ENCODE measurements at places on chromosomes 2 and 18.

- peak; percentile 30 for DNase-seq
Observed at GRCh38 chr2:151350579-151351195, 6.7 kb upstream of the TNFAIP6 start.

- no peak for DNase-seq
Observed at GRCh38 chr18:7879717-7880116, 312.6 kb downstream of the PTPRM start.

GRCh38 chr2:231883468-231883881 is 42.7 kb downstream of the NPPC start:
- no peak for DNase-seq

DNA sequence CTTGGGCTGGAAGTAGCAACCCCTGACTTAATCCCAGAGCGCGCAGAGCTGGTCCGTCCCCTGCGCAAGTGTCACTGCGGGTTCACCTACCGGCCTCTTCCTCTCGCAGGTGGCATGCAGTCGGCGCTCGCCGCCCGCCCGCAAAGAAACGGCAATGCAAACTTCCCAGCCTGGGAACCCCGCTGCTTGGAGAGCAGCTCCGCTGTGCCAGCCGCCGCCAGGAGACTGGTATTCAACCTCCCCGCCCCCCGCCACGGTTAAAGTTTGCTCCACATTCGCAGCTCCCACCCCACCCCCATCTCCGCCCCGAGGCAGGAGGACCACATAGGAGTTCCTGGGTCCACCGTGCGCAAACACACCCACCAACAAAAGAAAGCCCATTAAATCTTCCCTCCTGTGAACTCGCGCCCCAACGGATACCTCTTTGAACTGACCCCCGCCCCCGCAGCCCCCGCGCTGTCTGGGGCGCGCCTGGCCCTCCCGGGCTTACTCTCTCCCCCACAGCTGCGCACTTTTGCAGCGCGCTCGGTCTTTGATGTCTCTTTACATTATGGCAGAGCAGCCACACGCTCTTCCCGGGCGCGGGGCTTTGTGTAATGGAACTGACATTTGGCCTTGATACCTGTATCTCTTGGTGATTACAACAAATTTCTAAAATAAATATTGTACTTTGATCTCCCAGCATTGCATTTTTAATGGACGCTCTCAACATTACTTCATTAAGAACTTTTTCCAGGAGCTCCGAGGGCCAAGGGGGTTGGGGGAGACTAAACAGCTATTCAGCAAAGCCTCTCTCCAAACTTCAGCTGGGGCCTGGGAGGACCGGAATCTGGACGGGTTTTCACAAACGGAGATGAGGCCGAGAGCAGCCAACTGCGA is 3.1 kb upstream of the SP5 start:
- no peak for DNase-seq

GRCh38 chr2:28325173-28325566 is 67.5 kb upstream of the FOSL2 start:
- no peak for DNase-seq

DNA sequence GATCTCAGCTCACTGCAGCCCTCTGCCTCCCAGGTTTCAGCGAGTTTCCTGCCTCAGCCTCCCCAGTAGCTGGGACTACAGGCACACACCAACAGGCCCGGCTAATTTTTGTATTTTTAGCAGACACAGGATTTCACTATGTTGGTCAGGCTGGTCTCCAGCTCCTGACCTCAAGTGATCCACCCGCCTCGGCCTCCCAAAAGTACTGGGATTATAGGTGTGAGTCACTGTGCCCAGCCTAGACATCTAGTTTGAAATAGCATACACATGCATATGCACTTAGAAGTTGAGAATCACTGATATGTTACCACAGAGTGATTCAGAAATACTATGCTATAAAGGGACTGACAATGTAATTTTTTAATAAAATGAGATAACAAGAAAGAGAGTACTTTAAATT is 69.8 kb upstream of the CDKL4 start:
- no peak for DNase-seq

GRCh38 chr2:146587291-146587713 is 1257.5 kb upstream of the ACVR2A start:
- no peak for DNase-seq

GRCh38 chr2:215532844-215533243 is 97.0 kb upstream of the FN1 start:
- no peak for DNase-seq

DNA sequence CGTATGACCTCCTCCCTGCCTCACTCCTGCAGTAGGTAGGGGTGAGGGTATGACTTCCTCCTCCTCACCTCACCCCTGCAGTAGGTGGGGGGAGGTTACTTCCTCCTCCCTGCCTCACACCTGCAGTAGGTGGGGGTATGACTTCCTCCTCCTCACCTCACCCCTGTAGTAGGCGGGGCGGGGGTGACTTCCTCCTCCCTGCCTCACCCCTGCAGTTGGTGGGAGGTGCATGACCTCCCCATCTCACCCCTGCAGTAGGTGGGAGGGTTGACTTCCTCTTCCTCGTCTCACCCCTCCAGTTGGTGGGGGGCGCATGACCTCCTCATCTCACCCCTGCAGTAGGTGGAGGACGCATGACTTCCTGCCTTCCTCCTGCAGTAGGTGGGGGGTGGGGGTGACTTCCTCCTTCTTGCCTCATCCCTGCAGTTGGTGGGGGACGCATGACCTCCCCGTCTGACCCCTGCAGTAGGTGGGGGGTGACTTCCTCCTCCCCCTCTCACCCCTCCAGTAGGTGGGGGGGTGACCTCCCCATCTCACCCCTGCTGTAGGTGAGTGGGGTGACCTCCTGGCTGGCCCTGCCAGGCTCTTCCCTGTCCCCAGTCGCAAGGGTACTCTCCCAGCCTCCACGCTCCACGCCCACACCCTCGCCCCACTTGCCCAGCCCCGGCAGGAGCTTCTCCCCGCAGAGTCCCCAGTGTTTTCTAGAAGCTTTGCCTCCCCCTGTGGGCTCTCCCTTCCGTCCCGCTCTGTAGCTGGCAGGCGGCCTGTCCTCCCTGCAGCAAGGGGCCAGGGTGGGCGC is 39.3 kb downstream of the TSHZ1 start:
- no peak for DNase-seq

GRCh38 chr2:85961053-85961452 is 72.3 kb upstream of the ST3GAL5 start:
- no peak for DNase-seq

GRCh38 chr18:76490033-76490432 is 5.0 kb downstream of the ZNF516 start:
- DNase-seq: no peak

DNA sequence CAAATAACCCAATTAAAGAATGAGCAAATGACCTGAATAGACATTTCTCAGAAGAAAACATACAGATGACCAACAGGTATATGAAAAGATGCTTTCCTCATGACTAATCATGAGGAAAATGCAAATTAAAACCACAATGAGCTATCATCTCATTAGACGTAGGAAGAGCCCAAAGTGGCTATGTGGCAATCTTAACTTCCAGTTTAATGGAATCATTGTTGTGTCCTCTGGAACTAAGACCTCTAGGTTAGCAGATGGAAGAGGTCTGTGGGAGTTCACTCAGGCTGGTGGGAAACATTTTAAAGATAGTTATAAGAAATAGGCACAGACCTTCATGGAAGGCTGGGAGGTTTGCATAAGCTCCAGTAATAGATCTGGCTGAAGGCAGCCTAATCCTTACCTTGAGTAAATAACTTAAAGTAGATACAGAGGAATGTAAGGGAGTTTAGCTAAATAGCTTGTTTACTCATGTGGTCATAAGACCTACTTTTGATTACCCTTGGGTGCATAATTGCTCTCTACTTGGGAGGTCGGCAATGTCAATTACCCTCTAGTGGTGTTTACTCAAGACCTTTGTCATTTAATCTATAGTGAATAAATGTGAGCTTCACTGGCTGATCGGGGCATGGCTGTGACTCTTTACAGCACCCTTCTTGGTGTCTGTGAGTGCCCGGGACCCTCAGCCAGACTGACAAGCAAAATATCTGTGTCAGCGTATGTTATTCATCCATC is 119.0 kb downstream of the GULP1 start:
- no peak for DNase-seq

DNA sequence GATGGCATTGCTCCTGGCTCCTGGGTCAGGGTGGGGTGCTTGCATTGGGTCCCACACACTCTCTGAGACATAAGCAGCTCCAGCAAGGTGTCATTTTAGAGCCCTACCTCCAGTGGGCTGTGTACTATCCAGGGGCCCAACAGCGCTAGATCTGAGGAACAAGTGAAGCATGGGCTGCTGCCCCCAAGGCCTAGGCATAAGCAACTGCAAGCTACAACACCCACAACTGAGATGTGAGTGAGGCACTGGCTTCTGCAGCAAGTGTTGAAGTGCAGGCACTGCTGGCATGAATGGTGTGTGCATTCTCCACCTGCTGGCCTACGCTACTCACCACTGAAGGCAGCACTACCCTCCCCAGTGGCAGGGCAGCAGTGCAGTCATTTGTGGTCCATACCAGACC is 81.0 kb upstream of the STK39 start:
- no peak for DNase-seq

DNA sequence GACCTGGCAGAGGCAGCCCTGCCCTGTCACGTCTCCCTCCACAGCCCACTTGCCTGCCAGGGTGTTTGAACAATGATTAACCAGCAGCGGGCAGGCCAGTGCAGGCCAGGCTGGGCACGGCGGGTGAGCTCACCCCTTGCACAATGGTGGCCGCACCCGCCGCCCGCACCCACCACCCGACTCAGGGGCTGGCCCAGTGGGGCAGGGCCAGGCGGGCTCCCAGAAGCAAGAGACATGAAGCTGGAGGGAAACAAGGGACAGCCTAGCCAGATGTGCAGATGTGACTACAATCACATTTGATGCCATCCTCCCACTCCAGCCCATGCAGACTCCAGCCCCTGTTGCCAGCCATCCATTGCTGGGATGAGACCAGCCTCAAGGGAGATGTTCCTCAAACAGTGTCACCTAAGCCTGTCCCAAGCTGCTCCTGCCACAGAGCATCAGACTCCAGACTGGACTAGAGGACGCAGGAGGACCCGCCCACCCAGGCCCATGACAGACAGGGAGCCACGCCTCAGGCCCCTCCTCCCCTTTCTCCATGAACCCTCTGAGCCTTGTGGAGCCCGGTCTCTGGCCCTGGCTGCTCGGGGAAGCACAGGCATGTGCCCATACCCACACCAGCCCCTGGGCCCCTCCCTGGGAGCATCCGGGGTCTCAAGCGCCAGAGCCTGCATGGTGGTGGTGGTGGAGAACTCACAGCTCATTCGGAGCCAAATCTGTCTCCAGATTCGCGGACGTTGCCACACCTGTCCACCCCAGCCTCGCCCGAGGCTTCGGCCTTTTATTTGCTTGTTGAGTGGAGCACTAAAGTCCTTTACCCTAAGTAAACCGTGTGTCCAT is 45.0 kb downstream of the SDC1 start:
- no peak for DNase-seq

DNA sequence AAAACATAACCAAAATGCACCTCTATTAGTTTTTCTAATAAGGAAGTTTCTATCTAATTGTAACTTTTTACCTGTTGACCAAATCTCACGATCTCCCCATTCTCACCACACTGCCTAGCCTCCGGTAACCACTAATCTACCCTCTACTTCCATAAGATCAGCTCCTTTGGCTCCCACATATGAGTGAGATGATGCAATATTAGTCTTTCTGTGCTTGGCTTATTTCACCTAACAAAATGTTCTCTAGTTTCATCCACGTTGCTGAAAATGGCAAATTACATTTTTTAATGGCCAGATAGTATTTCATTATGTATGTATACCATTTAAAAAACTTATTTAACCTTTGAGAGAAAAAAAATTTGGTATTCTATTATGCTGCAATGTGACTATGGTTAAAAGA is 379.0 kb upstream of the NXPH2 start:
- DNase-seq: no peak

DNA sequence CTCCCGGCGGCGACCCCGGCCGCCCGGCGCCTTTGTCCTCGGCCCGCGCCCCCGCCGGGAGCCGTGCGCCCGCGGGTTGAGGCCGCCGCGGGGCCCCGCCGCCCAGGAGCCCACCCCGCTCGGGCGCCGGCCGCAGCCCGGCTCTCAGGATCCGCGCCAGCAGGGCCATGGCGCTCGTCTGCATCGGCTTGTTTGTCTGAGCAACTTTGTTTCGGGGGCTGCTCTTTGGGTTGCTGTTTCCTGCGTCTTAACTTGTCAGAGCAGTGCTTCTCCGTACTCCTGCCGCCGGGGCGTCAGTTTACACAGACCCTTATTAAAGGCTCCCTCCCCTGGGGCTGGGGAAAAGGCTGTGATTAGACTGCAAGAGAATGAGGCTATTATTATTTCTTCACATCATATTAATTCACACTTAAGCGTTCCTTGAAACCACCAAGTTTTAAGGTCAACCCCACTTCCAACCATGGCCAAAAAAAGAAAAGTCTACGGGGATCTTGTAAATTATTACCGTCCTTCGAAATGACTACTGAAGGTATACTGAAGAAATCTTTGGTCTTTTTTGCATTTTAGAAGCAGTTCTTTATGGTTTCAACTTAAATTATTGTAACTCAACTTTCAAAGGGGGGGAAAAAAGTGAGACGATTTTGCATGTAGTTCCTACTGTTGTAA is at the start of gene CYP27C1:
Gene CYP27C1, minus strand, starts transcription at position 198 of the 666 bp plus-strand sequence. Its CDS starts 29 bp downstream, at position 169.
- DNase-seq: peak; percentile 64

DNA sequence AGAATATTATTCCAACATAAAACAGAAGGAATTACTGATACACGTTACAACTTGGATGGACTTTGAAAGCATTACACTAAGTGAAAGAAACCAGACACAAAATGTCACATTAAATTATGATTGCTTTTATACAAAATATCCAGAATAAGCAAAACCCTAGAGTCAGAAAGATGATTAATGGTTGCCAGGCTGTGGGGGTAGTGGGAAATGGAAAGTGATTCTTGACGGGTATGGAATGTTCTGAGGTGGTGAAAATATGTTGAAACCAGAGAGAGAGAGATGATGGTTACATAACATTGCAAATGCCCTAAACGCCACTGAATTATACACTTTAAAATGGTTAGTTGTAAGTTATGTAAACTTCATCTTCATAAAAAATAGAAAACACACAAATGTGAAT is 1057.2 kb upstream of the TMEFF2 start:
- no peak for DNase-seq

DNA sequence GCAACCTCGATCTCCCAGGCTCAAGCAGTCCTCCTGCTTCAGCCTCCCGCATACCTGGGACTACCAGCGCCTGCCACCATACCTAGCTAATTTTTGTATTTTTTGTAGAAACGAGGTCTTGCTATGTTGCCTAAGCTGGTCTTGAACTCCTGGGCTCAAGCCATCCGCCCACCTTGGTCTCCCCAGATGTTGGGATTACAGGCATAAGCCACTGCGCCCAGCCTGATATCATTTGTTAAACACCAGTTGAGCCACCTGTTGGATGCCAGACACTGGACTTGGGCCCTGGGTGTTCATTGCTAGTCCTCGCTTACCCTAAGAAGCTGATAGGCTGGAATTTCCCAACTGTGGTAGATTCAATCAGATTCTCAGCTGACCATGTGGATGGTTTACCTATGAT is 79.8 kb downstream of the ITGB1BP1 start:
- no peak for DNase-seq

GRCh38 chr2:164773635-164774034 is 68.0 kb downstream of the COBLL1 start:
- no peak for DNase-seq

GRCh38 chr18:11747731-11748130 is 58.7 kb downstream of the GNAL start:
- DNase-seq: no peak

- no peak for DNase-seq
Observed at GRCh38 chr2:29561628-29562027, 359.8 kb downstream of the ALK start.
